ENCODE measurements at places on chromosomes 12 and 14.
A peak's percentile ranks its signal among the peaks of the same experiment; 100 is the strongest.

- DNase-seq, result no peak
Observed at GRCh38 chr12:119372540-119372939, 38.0 kb downstream of the CCDC60 start.

- no peak for DNase-seq
Observed at GRCh38 chr12:43113135-43113534, 438.9 kb downstream of the ADAMTS20 start.

DNA sequence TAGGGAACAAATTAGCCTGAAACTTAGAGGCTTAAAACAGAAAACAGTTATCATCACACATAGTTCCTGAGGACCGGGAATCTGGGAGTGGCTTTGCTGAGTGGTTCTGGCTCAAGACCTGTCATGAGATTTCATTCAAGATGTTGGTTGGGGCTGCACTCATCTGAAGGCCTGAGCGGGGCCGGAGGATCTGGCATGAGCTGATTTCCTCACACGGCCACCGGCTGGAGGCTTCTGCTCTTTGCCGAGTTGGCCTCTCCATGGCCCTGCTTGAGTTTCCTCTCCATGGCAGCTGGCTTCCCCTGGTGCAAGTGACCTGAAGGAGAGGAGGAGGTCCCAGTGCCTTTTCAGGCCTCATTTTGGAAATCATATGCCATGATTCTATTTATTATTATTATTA is 128.1 kb downstream of the PAPOLA start:
- DNase-seq, result no peak

DNA sequence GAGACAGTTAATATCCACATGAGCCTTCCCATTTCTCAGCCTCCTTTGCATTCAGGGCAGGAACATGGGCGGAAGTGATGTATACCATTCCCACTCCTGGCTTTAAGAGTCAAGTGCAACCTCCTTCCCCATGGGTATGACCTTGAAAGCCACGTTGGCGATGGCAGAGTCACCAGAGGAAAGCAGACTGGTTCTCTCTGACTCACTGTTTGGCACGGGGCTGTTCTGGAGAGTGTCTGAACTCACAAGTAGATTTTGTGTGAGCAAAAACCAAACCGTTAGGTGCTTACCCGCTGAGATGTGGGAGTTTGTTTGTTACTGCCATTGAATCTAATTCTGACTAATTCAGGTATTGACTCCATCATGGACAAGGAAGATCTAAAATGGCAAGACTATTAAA is 36.7 kb upstream of the PZP start:
- no peak for DNase-seq

- DNase-seq, result no peak
Observed at GRCh38 chr12:108583991-108584390, 13.9 kb downstream of the TMEM119 start.

- DNase-seq, result no peak
Observed at GRCh38 chr12:108375986-108376663, 37.0 kb upstream of the CMKLR1 start.

DNA sequence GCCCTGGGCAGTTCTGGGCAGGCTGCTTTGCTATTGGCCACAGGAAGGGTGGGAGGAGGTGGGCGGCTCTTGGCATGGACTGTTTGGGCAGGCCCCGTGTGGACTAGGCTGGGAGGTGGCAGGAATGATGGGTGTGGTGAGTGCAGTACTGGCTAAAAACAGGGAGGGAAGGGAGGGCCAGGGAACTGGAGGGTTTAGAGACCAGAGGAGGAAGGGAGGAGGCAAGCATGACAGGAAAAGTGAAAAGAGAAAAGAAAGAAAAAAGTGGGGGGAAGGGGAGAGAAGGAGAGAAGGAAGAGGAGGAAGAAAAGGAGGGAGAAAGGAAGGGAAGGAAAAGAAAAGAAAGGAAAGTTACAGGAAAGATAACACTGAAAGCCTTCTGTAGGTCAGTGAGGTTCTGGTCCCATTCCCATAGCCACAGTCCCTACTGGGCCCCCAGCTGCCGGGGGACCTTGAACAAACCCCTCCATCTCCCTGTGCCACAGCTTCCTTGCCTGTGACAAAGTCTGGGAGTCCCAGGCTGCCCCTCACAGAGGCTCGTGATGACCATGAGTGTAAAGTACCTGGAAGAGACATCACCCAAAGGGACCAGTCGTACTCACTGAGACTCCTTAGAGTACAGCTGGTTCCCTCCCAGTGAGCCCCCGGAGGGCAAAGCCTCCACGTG is 1.1 kb upstream of the C14orf132 start:
- DNase-seq, result peak; percentile 2

DNA sequence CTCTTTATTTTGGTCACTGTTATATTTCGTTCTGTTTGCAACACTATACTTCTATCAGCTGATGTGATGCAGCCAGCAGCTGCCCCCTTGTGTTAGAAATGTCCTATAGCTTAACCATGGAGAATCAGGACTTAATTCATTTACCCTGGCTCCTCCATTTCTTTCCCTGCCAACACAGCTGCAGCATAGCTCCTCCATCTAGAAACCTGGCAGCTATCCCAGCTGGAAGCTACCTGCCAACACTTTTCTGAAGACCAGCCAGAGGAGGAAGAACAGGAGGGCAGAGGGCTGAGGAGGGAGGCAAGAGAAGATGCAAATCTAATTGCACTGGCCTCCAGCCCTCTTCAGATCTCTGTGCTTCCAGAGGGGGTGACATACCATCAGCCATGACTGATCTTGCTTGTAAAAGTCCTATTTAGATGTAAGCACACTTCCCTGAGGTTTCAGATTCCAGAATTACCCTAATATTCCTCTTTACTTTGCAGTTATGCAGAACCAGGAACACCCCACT is 156.8 kb upstream of the TMEM260 start:
- peak; percentile 65 for DNase-seq

DNA sequence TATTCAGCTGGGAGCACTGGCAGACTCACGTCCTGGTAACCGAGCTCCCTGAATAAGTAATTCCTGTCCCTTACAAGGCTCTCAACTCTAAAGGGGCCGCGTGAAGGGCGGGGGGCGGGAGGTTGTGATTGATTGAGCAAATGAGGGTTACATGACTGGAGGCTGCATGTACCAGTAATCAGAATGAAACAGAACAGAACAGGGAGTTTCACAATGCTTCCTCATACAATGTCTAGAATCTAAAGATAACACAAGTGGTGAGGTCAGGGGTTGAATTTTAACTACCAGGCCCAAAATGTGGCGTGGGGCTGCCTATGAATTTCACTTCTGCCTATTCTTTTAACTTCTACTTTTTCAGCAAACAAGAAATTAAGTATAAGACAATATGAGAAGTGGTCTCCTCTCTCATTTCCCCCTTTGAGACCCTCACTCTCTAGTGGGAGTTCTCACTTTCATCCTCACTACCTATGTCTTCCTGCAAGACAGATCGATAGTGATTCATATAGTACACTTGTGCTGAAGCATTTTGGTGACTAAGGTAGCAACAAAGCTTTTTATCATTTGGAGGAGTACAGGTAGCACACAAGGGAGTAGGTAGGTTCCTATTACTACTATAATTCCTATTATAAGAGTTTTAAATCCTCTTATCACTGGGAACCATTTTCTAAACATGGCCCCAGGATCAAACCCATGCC is 239.8 kb downstream of the KTN1 start:
- peak; percentile 39 for DNase-seq

- DNase-seq, result no peak
Observed at GRCh38 chr14:61233436-61233956, 47.6 kb downstream of the TMEM30B start.

DNA sequence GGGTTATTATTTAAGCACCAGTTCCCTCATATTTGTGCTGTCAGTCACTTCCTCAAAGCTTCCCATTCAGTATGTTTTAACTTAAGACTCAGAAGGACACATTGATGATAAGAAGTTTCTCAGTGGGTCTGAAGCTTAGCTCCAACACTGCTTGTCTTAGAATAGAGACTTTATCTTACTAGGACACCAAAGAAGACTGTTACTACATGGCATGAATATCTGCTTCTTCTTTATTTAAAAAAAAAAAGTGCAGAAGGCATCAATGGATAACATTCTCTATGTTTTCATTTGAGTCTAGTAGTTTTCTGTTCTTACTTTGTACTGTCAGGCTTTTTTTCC is 404.2 kb downstream of the DAD1 start:
- peak; percentile 28 for DNase-seq

- no peak for DNase-seq
Observed at GRCh38 chr12:95213928-95214327, 3.3 kb downstream of the FGD6 start.

Measured in hematopoietic multipotent progenitor cell treated with erythropoietin and hydrocortisone succinate and interleukin-3 and kit ligand, for 6 days (in vitro differentiated cells).